ENCODE measurements at places on chromosomes 1 and 21.
A peak's percentile ranks its signal among the peaks of the same experiment; 100 is the strongest.

DNA sequence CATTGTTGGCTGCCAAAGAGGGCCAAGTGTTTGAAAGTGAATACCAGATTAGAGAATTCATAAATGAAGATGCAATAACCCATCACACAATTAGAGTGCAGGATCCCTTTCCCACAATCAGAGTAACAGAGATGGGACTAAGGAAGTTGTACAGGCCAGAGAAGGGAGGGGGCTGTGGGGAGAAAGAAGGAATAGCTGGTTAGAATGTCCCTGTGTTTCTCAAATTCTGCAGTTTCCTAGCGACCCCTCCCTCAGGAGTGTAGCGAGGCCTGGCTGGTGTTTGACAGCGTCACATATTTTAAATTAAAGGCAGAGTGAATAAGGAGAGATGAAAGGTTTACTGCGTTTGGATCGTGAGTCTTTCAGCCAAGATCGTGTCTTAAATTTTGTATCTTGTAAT lies 58.1 kb downstream of the GALNT2 start:
- no peak for DNase-seq

DNA sequence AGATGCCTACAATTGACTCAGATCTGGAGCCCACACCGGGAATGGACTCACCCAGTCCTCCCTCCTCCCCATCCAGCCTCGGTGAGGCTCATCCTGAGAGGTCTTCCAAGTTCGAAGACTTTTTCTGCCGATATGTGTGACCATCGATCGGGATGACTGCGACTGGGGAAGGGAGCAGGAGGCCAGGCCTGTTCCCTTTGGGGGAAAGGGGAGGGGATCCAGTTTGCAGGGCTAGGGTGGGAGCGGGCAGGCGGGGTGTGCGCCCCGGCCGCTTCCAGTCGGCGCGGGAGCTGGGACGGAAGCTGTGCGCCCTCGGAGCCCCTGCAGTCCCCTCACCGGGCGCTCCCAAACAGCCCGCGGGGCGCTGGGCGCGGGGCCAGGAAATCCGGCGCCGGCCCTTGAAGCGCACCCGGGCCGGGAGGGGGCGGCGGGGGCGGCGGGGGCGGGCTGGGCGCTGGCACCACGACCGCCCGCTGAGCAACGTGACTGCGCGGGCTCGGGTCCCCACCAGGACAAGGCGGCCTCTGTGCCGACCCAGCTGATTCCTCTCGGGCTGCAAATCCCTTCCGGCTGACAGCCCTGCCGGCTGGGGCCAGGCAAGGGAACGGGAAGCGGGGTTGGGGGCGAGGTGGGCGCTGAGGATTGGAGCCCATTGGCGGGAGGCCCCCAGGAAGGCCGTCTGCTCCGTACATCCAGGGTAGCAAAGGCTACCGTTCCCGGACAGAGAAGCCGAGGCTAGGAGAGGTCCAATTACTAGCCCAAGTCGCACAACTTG lies 103.9 kb downstream of the EBNA1BP2 start:
- no peak for DNase-seq

DNA sequence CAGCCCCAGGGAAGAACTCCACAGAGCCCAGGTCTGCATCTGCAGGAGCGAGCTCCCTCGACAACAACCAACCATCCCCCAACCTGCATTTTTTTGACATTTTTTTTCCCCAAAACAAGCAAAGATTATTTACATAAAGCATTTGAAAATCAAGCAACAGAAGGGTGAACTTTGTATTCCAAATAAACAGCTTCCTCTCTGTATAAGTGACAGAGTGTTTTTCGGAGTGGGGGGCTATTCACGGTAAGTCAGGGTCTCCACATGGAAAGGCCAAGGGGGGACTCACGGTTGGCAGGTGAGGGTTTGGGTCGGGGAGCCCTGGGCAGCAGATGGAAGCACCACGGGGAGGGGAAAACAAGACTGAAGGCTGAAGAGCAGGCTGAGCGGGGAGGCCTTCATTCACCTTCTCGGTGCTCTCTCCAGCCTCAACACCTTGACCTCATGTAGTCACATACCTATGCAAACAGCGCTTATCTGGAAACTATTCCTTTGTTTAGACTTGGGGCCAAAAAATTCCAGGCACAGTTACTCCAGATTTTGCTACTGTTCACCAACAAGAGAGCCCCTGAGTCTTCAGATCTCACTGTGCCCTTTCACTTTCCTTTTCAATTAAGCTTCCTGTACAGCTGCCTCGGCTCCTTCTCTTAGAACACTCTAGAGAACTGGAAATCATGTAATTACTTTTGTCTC lies 27.6 kb downstream of the C2CD2 start:
- peak; percentile 29 for DNase-seq

DNA sequence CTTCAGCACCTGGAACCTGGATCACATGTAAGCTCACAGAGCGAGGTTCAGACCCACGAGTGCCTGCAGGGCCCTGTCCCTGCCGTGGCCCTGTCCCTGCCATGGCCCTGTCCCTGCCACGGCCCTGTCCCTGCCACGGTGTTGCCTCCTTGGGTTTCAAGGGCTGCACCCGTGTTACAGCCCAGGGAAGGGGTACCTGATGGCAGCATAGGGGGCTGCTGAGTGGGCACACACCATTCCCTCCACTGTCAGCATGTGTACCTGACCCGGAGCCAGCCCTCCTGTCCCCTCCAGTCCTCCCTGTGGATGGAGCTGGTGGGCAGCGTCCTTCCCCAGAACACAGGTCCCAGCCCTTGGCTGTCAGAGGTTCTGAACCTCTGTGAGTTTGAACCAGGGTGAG lies 15.3 kb downstream of the DFFB start:
- DNase-seq, result no peak

DNA sequence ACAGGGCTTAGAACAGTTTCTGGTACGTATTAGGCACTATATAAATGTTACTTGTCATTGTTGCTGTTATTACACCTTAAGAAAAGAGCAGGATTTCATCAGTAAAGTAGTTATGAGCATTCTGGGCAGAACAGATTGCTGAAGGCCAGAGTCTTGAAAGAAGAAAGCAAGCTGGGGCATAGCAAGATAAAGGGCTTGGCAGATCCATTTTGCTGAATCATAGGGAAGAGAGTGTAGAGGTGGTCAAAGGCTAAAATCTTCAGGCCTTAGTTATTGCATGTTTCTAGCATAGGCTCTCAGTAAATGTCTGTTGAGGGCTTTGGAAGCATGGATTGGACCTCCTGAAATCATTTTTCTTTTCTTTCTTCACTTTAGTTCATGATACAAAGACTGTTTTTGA lies 67.5 kb downstream of the PLA2G4A start:
- DNase-seq, result no peak

DNA sequence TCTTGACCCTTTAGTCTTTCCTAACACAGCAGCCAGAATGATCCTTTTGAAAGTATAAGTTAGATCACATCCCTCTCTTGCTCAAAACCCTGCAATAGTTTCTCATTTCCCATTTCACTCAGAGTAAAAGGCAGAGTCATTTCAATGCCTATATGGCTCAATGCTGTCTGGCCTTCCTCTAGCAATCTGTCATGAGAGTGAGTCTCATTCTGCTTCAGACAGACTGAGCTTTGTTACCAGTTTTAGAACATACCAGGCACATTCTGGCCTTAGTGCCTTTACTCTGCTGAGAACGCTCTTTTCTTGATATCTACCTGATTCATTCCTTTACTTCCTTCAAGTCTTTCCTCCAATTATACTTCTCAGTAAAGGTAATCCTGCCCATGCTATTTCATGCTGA lies 372.8 kb upstream of the PKN2 start:
- DNase-seq, result no peak

DNA sequence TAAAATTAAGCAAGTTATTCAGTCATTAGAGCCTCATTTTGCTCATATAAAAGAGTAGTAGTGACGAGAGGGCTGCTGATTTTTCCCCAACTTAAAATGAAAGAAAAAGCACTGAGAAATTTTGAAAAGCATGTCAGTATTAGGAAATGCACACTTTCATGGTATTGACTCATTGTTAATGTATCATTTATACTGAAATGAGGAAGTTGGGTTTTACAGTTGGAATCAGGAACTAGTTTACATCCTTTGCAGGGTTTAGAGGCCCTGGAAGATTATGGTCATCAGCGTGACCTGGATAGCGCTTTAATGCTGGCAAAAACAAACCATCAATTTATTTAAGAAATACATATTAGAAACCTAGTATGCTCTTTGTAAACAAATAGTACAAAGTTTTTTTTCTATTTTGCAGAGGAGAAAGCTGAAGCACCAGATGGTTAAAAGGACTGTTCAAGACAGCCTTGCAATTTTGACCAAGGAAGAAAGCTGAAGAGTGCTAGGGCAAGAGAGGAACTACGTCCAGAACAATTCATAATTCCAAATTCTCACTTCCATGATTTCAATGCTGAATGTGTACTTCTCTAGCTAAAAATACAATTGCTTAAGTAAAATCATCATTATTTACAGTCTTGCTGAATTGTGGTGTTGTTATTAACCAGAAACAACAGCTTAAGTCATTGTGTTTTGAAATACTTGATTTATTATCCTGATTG lies 94.8 kb upstream of the SGIP1 start:
- no peak for DNase-seq

Measured in effector memory CD8-positive, alpha-beta T cell (primary cell).